ENCODE measurements at places on chromosomes 1 and 21. TPM values are rescaled to one million over a fixed set of nuclear protein-coding genes. Genes with fewer than 3 reads are reported as not detected.
A peak's percentile ranks its signal among the peaks of the same experiment; 100 is the strongest.

GRCh38 chr1:192993426-192994085 lies 65.6 kb downstream of the UCHL5 start:
- DNase-seq, result no peak

DNA sequence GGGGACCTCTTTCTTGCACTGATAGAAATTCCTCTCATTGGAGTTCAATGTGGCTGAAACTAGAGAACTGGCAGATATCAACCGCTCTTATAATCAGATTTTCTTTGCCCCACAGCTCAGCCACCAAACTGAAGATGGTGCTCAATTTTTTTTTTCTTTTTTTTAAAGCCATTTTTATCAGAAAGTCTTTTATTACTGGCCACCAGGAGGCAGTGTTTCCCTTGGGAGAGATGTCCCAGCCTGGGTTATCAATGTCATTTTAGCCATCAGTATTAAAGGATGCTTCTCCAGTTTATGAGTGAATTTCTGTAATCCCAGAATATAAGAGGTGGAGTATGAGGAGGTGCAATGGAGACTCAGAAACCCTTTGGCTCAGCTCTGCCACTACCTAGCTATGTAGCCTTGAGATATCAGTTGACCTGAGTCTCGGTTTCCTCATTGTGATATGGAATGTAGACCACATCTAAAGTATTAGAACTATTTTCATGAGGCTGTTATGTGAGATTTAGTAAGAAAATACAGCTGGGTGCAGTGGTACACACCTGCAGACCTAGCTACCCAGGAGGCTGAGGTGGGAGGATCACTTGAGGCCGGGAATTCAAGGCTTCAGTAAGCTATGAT lies 27.6 kb downstream of the CD244 start:
- peak; percentile 22 for DNase-seq

PUM1 gene
- 69.4 TPM for total RNA-seq

DNA sequence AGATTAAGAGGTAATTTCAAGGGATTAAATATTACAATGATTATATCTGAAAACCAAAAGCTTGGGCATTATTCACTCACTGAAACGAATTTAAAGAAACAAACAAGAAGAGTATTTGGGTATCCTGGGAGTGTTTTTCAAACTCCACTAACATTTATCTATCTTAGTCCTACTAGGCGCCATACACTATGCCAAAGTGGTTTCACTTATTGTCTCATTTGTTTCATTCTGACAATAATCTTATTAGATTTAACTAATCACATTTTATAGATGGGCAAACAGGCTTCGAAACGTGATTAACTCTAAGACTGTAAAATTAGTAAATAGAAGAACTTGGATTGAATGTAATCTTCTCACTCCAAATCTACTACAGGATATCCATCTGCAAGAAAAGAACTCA lies 25.4 kb downstream of the ASH1L start:
- no peak for DNase-seq

DNA sequence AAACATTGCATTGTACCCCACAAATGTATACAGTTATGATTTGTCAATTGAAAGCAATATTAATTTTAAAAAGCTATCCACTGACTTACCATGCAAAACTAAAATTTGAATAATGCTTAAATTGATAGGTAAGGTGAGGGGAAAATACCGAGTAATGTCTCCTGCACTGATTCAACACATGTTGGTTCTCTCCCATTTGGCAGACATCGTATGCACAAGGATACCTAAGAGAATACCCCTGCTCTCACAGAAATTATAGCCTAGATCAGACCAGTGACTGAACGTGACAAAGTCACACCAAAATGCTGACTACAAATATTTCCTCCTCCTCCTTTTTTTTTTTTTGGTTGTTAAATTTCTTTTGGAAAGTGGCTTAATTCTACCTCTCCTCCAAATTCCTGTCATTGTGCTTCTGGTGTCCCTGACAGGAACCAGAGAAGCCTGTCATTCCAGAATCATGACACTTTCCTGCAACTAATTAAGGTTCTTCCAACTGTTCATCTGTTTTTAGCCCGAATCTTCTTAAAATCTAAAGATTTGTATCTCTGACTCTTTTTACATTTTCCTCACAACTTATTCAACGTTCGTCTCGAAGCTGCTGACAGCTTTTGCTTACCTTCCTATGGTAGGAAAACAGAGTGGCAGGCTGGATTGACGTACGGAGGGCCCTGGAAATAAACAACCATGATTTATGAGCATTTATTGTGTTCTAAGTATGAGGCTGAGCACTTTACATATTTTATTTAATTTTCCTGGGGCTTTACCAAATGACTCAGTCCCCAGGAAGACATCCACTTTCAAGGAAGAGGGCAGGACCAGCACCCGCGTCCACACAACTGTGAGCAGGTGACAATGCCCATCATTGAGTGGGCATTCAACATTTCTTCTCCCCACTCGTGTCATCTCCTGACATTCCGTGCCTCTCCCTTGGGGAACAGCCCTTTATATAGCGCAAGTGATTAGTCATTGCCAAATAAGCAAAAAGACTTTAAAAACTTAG lies 57.9 kb upstream of the KCNE2 start:
- no peak for DNase-seq

DNA sequence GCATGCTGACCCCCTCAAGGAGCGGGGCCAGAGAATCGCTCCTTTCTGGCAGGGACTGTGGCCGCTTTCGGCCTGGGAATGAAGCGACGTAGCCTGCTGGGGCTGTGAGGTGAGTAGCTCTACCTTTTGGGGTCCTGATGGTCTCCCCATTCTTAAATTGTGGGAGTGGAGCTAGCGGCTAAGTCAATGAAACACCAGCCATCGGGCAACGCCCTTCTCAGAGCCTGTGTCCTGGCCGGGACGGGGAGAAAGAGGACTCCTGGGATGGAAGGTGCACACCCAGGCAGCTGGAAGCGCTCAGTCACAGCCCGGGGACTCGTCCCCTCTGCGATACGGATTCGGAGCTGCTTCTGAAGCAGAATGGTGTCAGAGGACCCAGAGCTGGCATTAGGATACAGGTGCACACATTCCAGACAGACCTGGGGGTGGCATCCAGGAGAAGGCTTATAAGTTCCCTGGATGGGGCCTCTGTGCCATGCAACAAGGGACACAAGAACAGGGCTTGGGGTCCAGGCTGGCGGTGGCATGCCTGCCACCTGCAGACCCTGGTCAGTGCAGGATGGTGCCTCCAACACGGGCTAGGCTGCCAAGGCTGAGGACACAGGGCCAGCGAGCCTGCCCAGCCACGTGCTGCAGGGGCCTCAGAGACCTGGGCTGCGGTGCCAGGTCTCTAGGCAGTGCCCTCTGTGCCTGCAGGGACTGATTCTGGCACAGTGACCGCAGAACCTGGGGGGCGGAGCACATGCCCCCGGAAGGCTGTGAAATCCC lies 945 bp upstream of the WNT9A start:
- no peak for DNase-seq

- DNase-seq, result no peak
Observed at GRCh38 chr1:232886271-232886670, 64.1 kb upstream of the NTPCR start.

DNA sequence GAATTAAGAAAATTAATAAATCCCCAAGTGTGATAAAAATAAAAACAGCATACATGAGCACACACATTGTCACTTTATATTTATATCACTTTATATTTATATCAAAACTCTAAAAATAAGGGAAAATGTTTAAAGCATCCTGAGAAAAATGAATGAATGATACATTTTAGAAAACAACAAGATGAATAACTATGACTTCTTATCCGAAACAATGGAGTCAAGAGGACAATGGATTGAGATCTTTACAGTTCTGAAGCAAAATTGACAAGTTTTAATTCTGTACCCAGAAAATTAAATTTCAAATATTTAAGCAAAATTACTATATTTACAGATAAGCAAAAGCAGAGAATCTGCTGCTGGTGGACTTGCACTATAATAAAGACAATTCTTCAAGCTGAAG lies 512.6 kb downstream of the MRPL39 start:
- no peak for DNase-seq

PSMB4 gene
- total RNA-seq, result 482 TPM

- DNase-seq, result no peak
Observed at GRCh38 chr1:68917456-68917855, 420.6 kb upstream of the DEPDC1 start.

DNA sequence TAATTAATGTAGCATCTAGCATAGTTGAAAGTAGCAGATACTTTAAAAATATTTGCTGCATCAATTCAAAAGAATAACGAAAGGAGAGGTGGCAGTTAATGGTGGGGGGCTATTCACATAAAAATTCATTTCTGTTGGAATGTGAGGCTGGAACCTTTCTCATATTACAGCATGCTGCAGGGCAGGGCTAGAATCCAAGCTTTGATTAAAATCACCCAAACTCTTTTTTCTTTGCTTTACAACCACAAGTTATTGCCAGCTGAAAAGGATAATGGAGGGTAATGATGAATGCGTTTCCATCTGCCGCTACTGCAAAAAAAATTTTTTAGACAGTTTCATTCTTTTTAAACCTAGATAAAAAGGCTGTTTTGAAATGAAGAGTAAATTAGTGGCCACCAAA lies 9.8 kb downstream of the DISP1 start:
- no peak for DNase-seq

- DNase-seq, result no peak
Observed at GRCh38 chr1:89836252-89837035, 15.6 kb downstream of the LRRC8D start.

- DNase-seq, result no peak
Observed at GRCh38 chr1:65179148-65179547, 31.1 kb downstream of the AK4 start.

DNA sequence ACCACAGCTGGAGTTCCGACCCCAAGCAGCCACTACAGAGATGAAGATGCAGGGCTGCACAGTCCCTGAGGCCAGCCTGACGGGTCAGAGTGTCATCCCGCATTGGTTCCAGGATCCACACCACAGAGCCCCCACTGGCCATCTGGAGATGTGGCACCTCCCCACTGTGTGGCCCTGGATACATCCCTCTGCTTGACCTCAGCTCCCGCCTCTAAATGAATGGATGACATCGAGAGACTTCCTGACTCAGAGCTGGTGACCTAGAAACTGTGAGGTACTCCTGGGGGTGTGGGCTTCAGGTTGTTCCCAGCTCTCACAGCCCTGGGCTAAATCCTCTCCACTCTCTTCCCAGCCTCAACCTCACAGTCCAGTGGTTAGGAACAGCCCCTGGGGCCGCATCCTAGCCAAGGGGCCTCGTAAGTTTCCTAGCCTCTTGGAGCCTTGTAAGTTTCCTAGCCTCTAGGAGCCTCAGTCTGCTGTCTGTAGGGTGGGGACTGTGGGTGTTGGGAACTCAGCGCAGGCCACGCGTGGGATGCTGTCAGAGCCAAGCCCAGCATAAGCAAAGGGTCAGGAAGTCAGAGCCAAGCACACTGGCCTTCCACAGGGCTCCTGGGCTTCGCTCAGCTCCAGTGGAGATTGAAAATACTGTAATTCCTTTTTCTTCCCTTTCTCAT lies 87.5 kb upstream of the RUNX3 start:
- no peak for DNase-seq

DNA sequence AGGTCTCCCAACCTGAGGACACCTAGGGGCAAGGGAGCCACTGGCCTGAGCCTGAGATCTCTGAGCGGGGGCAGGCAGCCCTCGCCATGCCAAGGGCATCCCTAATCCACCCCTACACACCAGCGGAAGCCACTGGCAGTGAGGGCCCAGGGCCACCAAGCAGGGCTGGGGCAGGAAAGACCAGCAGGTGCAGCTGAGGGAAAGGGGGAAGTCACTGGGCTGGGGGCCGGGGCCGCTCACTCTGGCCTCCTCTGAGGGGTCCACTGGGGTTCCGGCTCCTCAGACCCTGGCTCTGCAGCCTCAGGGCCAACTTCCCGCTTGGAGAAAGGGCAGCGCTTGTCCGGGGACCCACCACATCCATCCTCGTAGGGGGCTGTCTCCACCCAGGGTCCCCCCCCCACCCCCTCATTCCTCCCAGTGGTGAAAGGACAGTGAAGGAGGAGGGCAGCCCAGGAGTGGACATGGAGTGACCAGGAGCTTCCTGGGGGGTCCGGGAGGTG lies 42.5 kb upstream of the ACTRT2 start:
- no peak for DNase-seq
